ENCODE measurements at places on chromosomes 1 and 21. TPM values are rescaled to one million over a fixed set of nuclear protein-coding genes. Genes with fewer than 3 reads are reported as not detected.

- no peak overlapping the region for H3K27ac ChIP-seq
- H3K36me3 ChIP-seq = no peaks in the 10 kb centered on the region
- no peaks in the 10 kb centered on the region for H3K27me3 ChIP-seq
- DNase-seq = no peak
- peaks cover 2% of the 10 kb centered on the region for H3K4me1 ChIP-seq
- no peak overlapping the region for H3K4me3 ChIP-seq
Measured at GRCh38 chr1:155099331-155099730, 20.7 kb downstream of the EFNA3 start.

BATF3 gene
- total RNA-seq = not detected

KCNC4 gene
- total RNA-seq = 2.1 TPM

PYHIN1 gene
- not detected for total RNA-seq

MIB2 gene
- 47.5 TPM for total RNA-seq

HAPLN2 gene
- total RNA-seq = not detected

DNA sequence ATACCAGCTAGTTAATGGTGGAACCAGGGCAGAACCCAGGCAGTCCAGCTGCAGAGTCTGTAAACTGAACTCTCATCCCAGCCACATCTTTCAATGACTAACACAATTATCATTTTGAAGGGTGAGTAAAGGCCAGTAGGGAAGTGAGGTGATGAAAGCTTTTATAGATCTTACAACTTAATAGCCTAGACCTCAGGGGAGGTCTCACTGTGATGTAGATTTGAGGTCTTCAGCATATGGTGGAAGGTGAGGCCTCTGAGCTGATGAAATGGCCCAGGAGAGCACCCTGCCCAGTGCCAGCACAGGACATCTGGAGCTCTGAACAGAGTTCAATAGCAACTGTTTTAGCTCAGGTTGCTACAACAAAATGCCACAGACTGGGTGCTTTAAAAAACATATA lies 44.8 kb upstream of the POU2F1 start:
- no peaks in the 10 kb centered on the region for H3K36me3 ChIP-seq
- no peaks in the 10 kb centered on the region for H3K27me3 ChIP-seq
- H3K27ac ChIP-seq = no peak overlapping the region
- no peak overlapping the region for H3K4me3 ChIP-seq
- no peaks in the 10 kb centered on the region for H3K4me1 ChIP-seq
- no peak for DNase-seq

CELA3A gene
- total RNA-seq = 2.2 TPM

GRCh38 chr1:199698222-199698621 lies 329.3 kb upstream of the NR5A2 start:
- H3K27ac ChIP-seq = no peak overlapping the region
- H3K36me3 ChIP-seq = no peaks in the 10 kb centered on the region
- no peaks in the 10 kb centered on the region for H3K4me1 ChIP-seq
- no peak overlapping the region for H3K4me3 ChIP-seq

LCK gene
- 0.40 TPM for total RNA-seq
